ENCODE measurements at places on chromosomes 5 and 9. TPM values are rescaled to one million over a fixed set of nuclear protein-coding genes. Genes with fewer than 3 reads are reported as not detected.

- no peak for DNase-seq
Observed at GRCh38 chr9:89482901-89483361, 15.0 kb downstream of the SEMA4D start.

- peak; percentile 48 for DNase-seq
Observed at GRCh38 chr9:124869986-124870560, 8.1 kb downstream of the ARPC5L start.

- no peak for DNase-seq
Observed at GRCh38 chr5:160084144-160084543, 35.1 kb downstream of the PWWP2A start.

The DPH7 gene
- 50.7 TPM for total RNA-seq

GRCh38 chr5:89597878-89598277 is 714.9 kb upstream of the MEF2C start:
- no peak for DNase-seq

The NDUFS6 gene
- 102 TPM for total RNA-seq

DNA sequence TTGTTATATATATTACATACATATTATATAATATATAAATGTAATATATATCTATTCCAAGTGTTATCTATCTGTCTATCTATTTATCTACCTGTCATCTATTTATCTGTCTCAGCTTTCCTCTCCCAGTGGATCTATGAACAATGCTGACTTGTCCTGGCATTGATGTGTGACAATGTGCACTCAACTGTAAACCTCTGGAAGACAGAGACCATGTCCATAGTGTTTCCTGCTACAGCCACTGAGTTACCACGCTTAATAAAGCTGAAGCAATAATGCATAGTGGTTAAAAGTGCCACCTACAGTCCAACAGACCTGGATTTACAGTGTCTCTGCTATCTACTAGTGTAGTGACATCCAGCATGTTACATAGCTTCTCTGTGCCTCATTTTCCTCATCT is 57.2 kb upstream of the TMED7 start:
- DNase-seq, result no peak

DNA sequence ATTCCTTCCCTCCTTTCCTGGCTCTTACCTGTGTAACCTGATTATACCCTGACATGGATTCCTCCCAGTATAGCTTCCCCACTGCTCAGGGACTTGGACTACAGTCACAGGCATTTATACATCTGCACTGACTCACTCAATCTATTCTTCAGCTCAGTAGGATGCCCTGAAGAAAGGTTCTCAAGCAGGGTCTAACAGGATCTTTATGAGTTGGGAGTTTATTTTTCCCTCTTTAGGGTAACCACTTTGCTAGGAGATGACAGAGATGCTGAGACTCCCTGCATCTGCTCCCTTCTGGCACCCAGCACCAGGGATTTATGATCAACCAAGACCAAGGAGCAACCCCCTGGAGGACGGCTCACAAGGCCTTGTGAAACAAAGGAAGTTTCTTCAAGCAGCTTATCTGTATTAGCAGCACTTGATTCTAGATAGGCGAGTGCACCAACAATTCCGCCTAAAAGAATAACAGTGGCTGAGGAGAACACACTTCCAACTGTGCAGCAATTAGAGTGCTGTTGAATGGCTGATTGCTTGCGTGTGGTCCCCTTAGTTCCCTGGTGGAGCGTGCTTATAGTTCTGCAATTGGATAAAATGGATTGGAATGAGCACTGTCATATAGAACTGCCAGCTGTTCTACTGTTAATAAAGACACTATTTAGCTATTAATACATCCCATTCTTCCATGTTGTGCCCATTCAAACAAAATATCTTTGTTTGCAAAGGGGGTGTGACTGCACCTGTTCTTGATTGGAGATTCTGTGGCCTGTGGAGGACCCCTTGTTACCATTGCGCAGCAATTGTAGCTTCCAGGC is 482.6 kb downstream of the ZNF608 start:
- DNase-seq, result no peak

DNA sequence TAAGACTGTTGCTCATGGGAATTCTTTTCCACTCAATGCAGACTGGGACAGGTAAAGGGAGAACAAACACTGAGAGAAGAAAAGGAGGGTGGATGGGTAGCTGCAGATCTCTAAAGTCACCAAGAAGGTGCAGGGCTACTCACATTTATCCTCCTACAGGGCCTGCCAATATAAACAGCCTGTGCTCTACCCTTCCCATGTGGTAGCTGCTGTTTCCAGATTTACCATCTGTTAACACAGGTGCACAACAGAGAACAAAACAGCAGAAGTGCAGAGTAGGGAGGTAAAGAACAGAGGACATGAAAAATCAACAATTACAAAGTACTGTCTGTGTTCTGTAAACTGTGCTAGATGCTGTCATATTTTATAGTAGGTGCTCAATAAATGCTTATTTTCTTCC is 26.0 kb downstream of the JAKMIP2 start:
- DNase-seq, result no peak

The SLC1A1 gene
- total RNA-seq, result 0.13 TPM

- DNase-seq, result peak; percentile 90
Observed at GRCh38 chr5:149227168-149227826, 44.4 kb upstream of the AFAP1L1 start.

DNA sequence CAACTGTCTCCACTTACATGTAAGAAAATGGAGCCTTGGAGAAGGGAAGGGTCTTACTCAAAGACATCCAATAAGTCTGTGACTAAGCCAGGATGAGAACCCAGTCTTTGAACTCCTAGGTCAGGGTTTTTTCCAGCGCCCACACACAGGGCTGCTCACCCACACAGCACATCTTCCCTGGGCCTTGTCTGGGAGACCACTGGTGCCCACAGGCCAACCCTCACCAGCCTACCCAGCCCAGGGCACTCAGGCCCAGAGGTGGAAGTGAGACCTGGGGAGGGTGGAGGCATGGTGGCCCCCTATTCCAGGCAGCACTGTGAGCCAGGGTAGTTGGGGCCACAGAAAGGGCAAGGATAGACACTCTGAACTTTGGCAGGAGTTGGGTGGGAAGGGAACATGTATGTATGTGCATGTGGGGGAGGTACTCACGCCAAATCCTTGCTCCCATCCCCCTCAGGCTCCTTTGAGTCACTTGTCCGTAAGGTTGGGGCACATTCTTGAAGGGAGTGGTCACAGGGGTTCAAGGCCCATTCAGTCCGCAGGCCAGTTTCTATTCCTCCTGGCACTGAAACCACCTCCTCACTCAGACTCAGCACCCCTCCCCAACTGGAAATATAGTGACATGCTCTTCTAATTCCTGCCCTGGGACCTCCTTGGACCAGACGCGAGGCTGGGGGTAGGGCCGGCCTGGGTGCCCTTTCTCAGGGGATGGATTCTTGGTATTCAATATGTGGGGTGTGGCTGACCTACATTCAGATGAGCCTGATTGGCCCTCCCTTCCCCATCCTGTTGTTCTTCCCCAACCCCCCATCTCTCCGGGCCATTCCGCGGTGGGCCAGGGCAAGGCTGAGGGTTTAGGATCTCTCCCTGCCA is 2.9 kb upstream of the SLC4A9 start:
- no peak for DNase-seq

The BHMT gene
- not detected for total RNA-seq

DNA sequence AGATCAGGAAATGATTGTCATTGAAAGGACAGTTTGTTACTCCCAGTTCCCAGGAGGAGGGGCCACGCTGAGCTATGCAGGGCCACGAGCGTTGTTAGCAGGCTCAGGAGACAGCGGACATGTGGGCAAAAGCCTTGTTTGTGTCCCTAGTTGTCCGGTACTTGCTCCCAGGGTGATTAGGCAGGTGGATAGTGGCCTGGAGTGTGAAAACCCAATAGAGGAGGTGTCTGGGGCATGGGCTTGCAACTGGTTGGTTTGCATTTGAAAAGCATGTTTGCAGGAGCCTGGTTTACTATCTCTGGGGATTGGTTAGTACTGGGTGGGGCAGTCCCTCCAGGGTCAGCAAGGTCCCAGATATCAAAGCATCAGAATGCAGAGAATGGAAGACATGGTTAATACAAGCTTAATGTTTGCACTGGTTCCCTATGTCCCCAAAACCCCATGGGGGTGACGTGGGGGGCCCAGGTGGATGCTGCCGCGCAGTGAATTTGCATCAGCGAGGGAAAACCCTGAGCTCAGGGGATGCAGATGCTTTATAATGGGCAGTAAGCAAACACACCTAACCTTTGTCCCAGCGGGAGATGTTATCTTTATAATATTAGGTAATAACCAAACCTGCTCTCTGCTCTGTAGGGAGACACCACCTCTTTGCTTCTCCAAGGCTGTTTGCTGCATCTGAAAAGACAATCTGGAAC is 39.7 kb downstream of the ROPN1L start:
- DNase-seq, result no peak

The IL9 gene
- total RNA-seq, result not detected

The SV2C gene
- not detected for total RNA-seq

The PCDHGB1 gene
- 1.4 TPM for total RNA-seq

- DNase-seq, result no peak
Observed at GRCh38 chr9:76032797-76033373, 142.4 kb downstream of the PCSK5 start.

DNA sequence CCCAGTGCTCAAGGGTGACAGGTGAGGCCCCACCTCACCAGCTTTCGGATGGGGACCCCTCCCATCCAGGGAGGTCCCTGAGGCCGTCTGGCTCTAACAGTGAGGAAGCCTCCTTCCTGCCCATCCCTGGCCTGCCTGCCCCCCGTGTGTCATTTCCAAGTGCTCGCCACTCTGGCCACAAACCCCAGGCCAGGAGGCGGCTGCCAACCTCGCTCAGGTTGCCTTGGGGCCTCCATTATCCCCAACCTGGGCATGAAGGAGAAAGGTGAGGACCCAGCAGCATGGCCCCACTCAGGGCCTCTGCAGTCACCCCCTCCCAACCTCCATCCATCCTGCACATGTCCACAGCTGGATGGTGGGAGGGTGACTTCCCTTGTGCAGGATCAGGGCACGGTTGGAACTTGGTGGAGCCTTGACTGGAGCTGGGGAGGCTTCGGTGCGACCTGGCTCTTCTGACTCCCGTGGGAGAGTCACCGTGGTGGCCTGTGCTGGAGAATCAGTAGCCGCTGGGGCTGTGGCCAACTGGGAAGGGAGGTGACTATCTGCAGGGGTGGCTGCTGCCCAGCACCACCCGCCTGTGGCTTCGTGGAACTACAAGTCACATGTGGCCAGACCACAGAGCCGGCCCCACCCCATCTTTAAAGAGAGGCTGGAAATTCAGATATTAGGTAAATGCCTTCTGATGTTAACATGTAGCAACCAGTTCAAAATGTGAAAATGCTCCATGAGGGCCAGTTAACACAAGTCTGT is 37.5 kb upstream of the GFPT2 start:
- DNase-seq, result no peak

GRCh38 chr9:116944714-116945534 is 257.8 kb downstream of the TRIM32 start:
- no peak for DNase-seq

DNA sequence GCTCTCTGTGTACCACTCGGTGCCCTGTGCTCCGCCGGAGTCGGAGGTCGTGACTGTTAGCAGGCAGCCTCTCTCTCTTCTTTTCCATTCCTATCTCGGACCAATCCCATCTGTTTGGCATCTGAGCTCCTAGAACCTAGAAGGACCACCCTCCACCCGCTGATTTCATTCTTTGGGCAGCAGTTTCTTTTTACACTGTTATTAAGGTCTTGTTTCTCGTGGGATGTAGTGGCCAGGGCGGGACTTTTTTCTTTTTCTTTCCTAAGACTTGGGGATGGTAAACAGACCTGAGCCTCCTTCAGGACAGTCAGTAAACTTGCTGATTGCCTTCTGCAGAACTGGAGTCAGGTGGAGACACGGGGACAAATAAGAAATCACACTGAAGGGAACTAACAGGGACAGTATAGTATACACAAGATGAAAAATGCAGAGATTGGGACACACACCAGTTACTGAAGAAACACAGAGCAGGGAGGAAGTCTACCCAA is 500 bp downstream of the URM1 start:
- DNase-seq, result no peak

- no peak for DNase-seq
Observed at GRCh38 chr5:122699201-122699600, 75.7 kb upstream of the SNX2 start.

GRCh38 chr5:20470997-20471396 is 483.0 kb upstream of the CDH18 start:
- no peak for DNase-seq
